ENCODE measurements at places on chromosomes 5 and 9. TPM values are rescaled to one million over a fixed set of nuclear protein-coding genes. Genes with fewer than 3 reads are reported as not detected.

SLC28A3 gene
- not detected for total RNA-seq

NHP2 gene
- total RNA-seq = 43.7 TPM

AHRR gene
- 4.5 TPM for total RNA-seq

KLHL3 gene
- total RNA-seq = 24.4 TPM

BHMT2 gene
- total RNA-seq = not detected

DNA sequence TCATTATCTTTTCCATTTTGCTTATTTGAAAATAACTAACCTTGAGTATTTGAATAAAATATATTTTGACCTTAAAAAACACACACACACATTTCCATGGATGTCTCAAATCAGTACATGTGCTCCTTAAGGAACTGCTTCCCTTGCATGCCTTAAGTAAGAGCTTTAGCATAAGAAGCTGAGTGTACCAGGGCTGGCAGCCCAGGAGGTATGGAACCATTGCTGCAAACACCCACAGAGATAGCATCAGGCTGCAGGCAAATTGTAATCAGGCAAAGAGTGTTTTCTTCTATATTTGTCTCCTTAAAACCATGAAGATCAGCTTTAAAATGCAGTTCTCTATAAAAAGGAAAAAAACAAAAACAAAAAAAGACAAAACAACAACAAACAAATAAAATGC is 160.6 kb downstream of the PLK2 start:
- no peaks in the 10 kb centered on the region for H3K4me1 ChIP-seq
- H3K27me3 ChIP-seq = no peaks in the 10 kb centered on the region
- no peak overlapping the region for H3K4me3 ChIP-seq
- no peak overlapping the region for H3K27ac ChIP-seq
- no peaks in the 10 kb centered on the region for H3K36me3 ChIP-seq

- no peaks in the 10 kb centered on the region for H3K4me1 ChIP-seq
- H3K27ac ChIP-seq = no peak overlapping the region
- no peak for DNase-seq
- no peaks in the 10 kb centered on the region for H3K36me3 ChIP-seq
- no peaks in the 10 kb centered on the region for H3K27me3 ChIP-seq
- no peak overlapping the region for H3K4me3 ChIP-seq
These were observed 42.7 kb upstream of the NUDT12 start for GRCh38 chr5:103605277-103605676.

DNA sequence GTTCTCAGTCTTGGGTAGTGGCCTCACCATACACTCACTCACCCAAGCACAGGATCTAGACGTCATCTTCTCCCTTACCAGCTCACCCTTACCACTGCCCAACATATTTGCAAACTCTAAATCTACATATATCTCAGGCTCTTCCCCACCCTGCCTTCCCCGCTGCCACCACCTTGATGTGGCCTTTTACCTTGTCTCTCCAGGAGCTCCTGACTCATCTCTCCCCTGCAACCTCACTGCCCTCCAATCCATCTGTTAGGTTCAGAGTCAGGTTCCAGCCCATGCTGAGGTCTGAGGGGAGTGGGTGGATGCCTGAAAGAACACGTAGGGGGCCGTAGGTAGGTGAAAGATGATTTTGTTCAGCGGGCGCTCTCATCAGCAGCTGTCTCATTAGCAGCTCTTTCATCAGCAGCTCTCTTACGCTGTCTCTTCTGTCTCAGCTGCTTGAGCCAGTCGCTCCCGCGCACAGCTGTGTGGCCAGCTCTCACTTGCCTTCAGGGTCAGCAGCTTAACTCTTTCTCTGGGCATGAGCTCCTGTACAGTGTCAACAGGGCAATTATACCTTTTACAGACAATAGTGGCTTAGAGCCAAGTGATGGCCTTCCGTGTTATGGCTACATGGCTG is 23.1 kb upstream of the CKMT2 start:
- H3K36me3 ChIP-seq = no peaks in the 10 kb centered on the region
- no peak for DNase-seq
- H3K4me3 ChIP-seq = no peak overlapping the region

DNA sequence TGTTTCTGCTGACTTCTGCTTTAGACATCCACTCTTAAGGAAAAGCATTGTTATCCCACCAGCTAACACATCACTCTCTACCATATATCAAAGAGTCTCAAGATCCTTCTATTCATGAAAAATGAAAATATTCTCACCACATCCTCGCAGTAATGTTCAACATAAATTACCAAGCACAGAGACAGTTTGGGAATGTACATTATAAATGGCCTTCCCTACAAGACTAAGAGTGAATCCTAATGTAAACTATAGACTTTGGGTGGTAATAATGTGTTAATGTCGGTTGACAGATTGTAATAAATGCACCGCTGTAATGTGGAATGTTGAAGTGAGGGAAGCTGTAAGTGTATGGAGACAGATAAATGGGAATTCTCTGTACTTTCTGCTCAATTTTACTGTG is 27.1 kb upstream of the KCNIP1 start:
- no peak overlapping the region for H3K27ac ChIP-seq
- no peak for DNase-seq
- peaks cover under 1% of the 10 kb centered on the region for H3K27me3 ChIP-seq
- no peaks in the 10 kb centered on the region for H3K36me3 ChIP-seq
- no peaks in the 10 kb centered on the region for H3K4me1 ChIP-seq
- H3K4me3 ChIP-seq = no peak overlapping the region

GRCh38 chr5:78467752-78468357 is 107.4 kb downstream of the SCAMP1 start:
- H3K27ac ChIP-seq = no peak overlapping the region
- DNase-seq = no peak
- no peaks in the 10 kb centered on the region for H3K27me3 ChIP-seq
- no peaks in the 10 kb centered on the region for H3K4me1 ChIP-seq
- H3K36me3 ChIP-seq = peaks cover 17% of the 10 kb centered on the region

GRCh38 chr5:107381189-107381856 is 289.4 kb downstream of the EFNA5 start:
- H3K4me1 ChIP-seq = no peaks in the 10 kb centered on the region
- no peaks in the 10 kb centered on the region for H3K36me3 ChIP-seq
- H3K27ac ChIP-seq = no peak overlapping the region
- H3K27me3 ChIP-seq = no peaks in the 10 kb centered on the region
- no peak for DNase-seq

All from CD4-positive, CD25-positive, alpha-beta regulatory T cell (primary cell).